ENCODE measurements at places on chromosomes 1 and 21. TPM values are rescaled to one million over a fixed set of nuclear protein-coding genes. Genes with fewer than 3 reads are reported as not detected.
A peak's percentile ranks its signal among the peaks of the same experiment; 100 is the strongest.

LYPD8 gene
- not detected for polyA plus RNA-seq

SPATA45 gene
- not detected for polyA plus RNA-seq

CERS2 gene
- 59.6 TPM for polyA plus RNA-seq

NPR1 gene
- 10.4 TPM for polyA plus RNA-seq

TSNAX gene
- 18.0 TPM for polyA plus RNA-seq

GPR153 gene
- polyA plus RNA-seq: 0.49 TPM

RGS8 gene
- 0.01 TPM for polyA plus RNA-seq

DIO1 gene
- not detected for polyA plus RNA-seq

TMEM82 gene
- polyA plus RNA-seq: not detected

GRCh38 chr1:114130846-114131525 lies 22.7 kb downstream of the SYT6 start:
- no peak for DNase-seq

DNA sequence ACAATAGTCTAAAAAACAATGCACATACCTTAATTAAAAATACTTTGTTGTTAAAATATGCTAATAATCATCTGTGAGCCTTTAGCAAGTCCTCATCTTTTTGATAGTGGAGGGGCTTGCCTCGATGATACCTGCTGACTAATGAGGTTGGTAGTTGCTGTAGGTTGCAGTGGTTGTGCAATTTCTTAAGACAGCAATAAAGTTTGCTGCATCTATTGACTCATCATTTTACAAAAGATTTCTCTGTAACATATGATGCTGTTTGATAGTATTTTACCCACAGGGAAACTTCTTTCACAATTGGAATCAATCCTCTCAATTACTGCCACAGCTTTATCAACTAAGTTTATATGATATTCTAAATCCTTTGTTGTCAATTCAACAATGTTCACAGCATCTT lies 7.6 kb downstream of the C1orf87 start:
- no peak for DNase-seq

DNA sequence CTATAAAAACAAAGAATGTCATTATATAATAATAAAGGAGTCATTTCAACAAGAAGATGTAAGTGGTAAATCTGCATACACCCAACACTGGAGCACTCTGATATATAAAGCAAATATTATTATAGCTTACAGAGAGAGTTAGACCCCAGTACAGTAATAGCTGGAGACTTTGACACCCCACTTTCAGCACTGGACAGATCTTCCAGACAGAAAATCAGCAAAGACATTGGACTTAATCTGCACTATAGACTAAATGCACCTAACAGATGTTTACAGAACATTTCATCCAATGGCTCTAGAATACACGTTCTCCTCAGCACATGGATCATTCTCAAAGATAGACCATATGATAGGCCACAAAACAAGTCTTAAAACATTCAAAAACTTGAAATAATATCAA lies 20.0 kb upstream of the KCNH1 start:
- no peak for DNase-seq

- DNase-seq: no peak
These were observed 118.9 kb downstream of the PGBD5 start for GRCh38 chr1:230307213-230307612.

- no peak for DNase-seq
These were observed 69.5 kb upstream of the CACNA1E start for GRCh38 chr1:181413836-181414235.

- no peak for DNase-seq
These were observed 608.5 kb upstream of the USP24 start for GRCh38 chr1:55823541-55824250.

GRCh38 chr1:93703643-93704042 lies 22.0 kb upstream of the BCAR3 start:
- no peak for DNase-seq

DNA sequence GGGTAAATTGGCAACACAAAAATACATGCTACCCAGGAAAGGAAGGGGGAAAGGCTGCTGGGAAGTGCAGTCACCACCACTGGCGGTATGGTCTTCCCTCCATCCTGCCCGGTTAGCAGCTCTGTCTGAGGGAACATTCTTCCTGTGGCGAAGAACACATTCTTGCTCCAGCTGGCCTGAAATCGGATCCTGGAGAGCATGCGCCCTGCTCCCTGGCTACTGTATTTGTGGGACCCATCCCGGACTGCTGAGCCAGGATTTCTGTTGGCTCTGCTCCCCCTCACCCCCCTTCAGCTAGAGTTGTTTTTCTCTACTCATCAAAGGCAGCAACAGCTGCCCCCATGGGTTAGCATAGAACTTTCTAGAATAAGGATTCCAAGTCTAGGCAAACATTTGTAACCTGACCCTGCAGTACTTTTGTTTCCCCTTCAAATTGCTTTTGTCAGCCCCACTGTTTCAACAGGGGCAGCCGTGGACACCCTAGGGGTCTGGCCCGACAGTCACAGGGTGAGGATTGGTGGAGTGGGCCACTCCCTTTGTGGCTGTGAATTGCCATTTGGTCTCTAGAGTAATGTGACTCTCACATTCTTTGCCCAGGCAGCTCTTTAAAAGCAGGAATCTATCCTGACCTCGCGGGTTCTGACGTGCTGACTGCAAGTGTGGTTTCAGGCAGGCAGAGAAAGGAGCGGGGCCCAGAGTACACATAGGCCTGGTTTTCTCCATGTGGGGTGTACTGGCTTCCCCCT lies 157.7 kb downstream of the TOMM20 start:
- peak; percentile 93 for DNase-seq

DNA sequence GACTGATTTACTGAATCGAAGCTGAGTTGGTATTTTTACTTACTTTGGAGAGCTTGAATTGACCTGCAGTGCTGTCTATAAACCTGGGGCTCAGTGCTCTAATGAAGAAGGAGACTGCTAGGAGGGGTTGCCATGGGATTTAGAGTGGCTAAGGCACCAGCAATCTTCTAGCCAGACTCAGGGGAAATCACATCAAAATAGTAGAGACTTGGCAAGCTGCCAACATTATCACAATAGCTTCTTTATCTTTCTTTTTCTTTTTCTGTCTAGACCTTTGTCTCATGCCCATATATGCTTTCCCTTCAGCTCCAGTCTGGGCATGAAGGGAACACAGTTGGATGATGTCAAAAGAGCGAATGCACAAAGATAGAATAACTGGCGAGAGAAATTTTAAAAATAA lies 301.1 kb upstream of the DPYD start:
- DNase-seq: no peak

DNA sequence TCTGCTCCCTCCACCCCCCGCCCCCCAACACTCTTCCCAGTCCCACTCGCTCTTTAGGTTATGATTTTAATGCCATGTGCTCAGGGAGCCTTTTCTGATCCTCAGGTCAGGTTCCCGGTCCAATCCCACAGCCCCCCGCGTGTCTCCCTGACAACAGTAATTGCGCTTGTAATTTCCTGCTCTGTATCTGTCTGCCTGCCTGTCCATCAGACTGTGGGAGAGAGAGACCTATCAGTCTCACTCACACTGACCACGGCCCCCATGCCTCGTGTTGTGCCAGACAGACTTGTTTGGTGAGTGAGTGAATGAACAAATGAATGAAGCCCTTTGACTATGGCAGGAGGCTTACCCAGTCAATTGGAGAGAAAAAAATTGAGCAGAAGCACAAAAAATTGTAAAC lies 50.8 kb upstream of the ECE1 start:
- DNase-seq: no peak

GRCh38 chr1:170175041-170175440 lies 29.3 kb downstream of the NTMT2 start:
- no peak for DNase-seq

GRCh38 chr1:174116042-174116441 lies 43.3 kb upstream of the RABGAP1L start:
- DNase-seq: no peak

GRCh38 chr1:154445040-154445472 lies 39.9 kb downstream of the IL6R start:
- DNase-seq: no peak

- DNase-seq: no peak
These were observed 196.0 kb upstream of the SAMSN1 start for GRCh38 chr21:14742119-14742518.

DNA sequence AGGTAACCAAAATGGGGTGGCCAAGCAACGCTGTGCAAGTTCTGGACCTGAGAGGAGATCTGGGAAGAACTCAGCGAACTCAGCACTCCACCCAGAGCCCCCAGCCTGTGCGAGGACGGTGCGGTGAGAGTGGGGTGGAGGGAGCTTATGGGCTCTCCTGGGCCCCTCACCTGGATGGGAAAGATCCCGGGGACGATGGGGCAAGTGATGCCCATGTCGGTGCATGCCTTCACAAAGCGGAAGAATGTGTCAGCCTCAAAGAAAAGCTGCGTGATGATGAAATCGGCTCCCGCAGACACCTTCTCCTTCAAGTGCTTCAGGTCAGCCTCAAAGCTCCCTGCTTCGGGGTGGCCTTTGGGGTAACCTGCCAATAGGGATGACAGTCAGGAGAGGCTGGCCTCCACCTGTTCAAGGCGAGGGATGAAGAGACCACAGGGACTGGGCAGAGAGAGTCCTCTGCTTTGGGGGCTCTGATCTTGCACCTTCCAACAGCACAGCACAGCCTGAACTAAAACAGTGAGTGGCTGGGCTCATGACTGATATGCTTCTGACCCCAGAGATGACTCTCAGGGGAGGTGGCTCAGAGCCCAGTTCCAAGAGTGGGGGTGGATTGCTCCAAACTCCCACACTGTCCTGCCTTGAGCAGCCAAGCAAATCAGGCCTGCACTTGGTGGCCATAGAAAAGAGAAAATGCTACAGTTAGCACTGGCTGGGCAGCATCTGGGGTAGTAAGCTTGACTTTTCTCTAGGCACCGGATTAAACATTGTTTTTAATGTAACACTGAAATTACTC lies 9.5 kb downstream of the MTHFR start:
- no peak for DNase-seq

GRCh38 chr1:214935258-214935657 lies 147.3 kb upstream of the KCNK2 start:
- DNase-seq: no peak

- no peak for DNase-seq
These were observed 17.5 kb upstream of the VSIG8 start for GRCh38 chr1:159879977-159880376.

DNA sequence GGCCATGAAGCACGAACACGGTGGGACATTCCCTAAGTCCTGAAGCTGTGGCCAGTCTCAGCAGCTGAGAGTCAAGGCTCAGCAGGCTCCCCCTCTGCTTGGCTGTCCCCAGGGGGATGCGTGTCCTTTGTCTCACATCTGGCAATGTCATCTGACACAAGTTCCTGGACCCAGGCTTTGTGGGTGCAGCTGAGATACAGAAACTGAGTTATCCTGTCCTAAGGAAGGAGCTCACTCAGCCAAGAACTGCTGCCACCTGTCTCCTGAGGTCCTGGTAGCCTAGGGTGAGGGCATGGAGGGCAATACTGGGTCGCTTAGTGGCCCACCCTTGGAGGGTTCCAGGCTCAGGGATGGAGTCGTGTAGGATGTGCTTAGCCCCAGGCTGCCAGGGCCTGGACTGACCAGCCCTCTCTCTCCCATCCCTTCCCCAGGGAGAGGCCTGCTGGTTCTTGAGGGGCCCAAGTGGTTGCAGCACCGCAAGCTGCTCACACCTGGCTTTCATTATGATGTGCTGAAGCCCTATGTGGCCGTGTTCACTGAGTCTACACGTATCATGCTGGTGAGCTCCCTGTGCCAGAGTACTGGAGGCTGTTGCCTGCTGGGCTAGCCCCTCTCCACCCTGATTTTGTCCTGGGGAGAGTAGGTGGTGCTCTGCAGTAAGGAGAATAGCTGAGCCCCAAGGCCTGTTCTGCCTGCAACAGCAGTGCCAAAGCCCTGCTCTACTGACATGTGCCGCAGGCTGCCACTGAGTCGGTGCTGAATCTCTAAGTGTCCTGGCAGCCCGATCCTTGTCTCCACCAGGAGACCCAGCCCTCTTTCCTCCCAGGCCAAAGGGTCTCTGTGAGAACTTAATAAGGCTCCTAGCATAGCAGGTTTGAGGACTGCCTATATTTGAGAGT lies 13.5 kb downstream of the CYP4B1 start:
- DNase-seq: no peak

- no peak for DNase-seq
These were observed 228.6 kb upstream of the LYPLAL1 start for GRCh38 chr1:218945050-218945449.

GRCh38 chr1:74570797-74571492 lies 58.5 kb upstream of the LRRC53 start:
- no peak for DNase-seq

DNA sequence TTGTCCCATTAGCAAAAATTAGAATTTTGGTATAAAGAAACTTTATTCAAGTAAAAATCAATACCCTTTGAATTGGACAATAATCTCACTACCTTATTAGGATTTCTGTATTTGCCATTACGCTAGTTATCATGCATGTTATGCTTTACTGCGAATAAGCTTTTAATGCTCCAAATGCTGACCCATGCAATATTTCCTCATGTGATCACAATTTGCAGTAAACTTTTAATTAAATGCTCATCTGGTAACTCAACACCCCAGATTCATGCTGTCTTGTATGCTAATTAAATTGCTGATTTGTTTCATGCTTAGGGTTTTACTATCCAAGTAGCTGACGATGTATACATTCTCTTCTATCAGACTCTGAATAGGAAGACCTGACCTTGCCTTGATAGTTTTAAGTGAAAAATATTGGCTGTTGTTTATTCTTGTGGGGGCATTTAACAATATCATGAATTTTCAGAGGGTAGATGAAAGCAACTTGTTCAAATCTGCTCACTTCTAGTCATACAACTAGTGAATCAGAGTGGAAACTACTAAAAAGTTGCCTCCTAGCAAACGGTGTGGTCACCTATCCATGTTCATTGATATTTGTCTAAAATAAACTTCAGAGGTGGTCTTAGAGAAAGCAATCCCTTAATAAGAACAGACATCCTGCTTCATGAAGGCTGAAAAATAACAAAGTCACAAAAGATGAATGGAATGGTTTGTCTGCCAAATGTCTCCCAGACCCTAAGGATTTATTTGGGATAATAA lies 5.6 kb downstream of the XCL1 start:
- no peak for DNase-seq

DNA sequence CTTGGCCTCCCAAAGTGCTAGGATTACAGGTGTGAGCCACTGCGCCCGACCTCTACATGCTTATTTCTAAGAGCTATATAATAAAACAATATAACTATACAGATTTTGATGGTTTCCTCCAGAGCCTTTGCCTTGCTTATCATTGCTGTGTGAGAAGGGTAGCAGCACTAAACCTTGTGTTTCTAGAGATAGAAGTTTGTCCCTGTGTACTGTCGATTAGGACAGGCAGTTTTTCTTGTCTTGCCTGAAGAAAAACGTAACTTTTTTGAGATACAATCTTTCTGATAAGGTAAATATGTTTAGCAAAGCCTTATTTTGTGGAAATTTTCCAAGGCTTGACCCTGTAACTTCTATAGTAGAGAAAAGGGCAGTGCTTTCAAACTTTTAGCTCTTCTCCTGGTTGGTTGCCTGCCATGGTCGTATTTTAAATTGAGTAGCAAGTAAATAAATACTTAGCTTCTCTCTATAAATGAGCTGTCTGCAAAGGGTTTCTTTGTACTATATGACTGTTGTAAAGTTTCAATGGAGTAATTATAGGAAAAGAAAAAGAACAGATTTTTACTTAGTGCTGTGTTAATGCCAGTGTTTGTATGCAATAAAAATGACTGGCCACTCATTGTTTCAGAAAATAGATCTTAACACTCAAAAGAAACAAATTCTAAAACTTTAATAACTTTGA lies 86.4 kb upstream of the CACYBP start:
- DNase-seq: no peak
